ENCODE measurements at places on chromosomes 3 and 15. TPM values are rescaled to one million over a fixed set of nuclear protein-coding genes. Genes with fewer than 3 reads are reported as not detected.
A peak's percentile ranks its signal among the peaks of the same experiment; 100 is the strongest.

Gene P2RY1
- total RNA-seq, result 2.2 TPM

GRCh38 chr3:50388016-50388719, 28.8 kb upstream of the TMEM115 start:
- H3K36me3 ChIP-seq, result no peaks in the 10 kb centered on the region
- H3K4me1 ChIP-seq, result peaks cover 11% of the 10 kb centered on the region
- DNase-seq, result no peak
- no peak overlapping the region for H3K4me3 ChIP-seq
- no peak overlapping the region for H3K27ac ChIP-seq

DNA sequence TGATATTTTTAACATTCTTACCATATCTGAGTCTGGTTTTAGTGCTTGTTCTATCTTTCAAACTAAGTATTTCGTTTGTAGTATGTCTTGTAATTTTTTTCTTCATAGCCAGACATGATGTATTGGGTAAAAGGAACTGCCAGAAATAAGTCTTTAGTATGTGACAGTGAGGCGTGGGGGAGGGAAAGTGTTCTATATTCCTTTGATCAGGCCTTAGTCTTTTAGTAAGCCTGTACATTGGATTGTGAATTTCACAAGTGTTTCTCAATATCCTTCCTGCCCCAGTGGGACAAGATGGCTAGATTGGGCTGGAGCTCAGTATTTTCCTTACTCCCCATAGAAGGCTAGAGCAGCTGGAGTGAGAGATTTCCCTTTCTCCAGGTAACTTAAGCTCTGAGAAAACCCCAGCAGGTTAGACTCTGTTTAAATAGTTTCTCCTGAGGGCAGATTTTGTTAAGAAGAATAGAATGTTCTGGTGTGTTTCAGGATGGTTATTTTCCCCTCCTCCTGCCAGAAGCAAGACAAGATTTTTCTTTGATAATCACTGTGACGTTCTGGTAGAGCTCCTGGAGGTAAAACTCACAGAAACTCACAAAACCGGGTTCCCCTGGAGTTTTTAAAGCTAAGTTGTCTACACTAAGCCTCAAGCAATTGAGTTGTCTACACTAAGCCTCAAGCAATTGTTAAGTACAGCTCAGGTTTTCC, 140.7 kb upstream of the ARPP21 start:
- H3K27ac ChIP-seq, result no peak overlapping the region
- H3K27me3 ChIP-seq, result no peaks in the 10 kb centered on the region
- no peak for DNase-seq
- no peak overlapping the region for H3K4me3 ChIP-seq
- H3K36me3 ChIP-seq, result no peaks in the 10 kb centered on the region

Gene ADPRH
- total RNA-seq, result 17.8 TPM

Gene GHSR
- not detected for total RNA-seq

DNA sequence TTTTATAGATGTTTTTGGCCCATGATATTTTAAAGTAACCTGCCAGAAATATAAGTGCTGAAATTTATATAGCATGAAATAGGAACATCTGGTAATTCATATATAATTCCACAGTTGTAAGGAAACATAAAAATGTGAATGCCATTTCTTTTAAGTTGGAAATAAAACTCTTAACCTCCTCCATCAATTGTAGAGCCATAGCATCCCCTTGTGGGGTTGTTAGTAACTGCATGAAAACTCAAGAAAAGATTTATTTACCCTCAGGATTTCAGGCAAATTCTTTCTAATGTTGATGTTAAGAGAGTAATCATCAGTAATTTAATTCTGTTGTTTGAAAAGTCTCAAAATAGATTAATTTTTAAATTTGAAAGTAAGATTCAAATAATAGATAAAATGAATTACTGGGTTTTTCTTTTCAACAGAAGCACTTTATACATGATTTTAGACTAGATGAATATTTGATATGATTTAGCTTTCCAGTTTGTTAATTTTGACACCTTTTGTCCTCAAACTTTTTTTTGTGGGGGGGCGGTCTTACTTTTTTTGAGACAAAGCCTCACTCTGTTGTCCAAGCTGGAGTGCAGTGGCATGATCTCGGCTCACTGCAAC, 74.7 kb downstream of the RASA2 start:
- DNase-seq, result no peak
- H3K27ac ChIP-seq, result no peak overlapping the region
- peaks cover 4% of the 10 kb centered on the region for H3K4me1 ChIP-seq
- H3K36me3 ChIP-seq, result peaks cover 11% of the 10 kb centered on the region

DNA sequence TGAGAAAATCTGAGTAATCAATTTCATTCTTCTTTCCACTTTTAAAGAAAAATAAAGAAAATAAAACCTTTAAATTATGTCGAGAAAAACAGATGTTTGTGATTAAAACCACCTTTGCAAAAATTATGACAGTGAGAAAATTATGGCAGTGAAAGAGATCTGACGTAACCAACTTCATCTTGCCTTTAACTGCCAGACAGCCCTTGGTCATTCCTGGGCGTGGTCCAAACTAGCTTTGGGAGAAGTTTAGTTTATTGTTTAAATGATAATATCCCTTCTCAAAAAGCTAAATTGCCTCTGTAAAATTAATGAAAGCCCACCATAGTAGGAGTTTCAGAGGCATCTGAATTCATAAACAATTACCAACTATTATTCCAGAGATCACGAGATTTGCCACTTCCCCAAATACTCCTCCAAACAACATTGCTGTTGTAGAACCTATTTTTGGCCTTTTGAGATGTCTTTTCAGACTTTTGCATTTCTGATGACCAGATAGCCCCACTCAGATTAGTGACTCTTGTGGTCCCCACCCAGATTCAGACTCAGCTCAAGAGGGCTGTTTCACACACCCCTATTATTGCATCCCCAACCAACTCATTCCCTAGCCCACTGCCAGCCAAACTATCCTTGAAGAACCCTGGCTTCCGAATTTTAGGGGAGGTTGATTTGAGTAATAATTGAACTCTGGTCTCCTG, 664.4 kb upstream of the CBLB start:
- DNase-seq, result no peak
- no peak overlapping the region for H3K4me3 ChIP-seq
- H3K4me1 ChIP-seq, result no peaks in the 10 kb centered on the region
- no peaks in the 10 kb centered on the region for H3K36me3 ChIP-seq

GRCh38 chr3:115768661-115769060, 145.4 kb downstream of the GAP43 start:
- H3K4me1 ChIP-seq, result no peaks in the 10 kb centered on the region
- H3K27ac ChIP-seq, result no peak overlapping the region
- H3K36me3 ChIP-seq, result no peaks in the 10 kb centered on the region
- no peak for DNase-seq
- no peaks in the 10 kb centered on the region for H3K27me3 ChIP-seq
- H3K4me3 ChIP-seq, result no peak overlapping the region

GRCh38 chr3:15454965-15455364, 27.6 kb downstream of the EAF1 start:
- peaks cover 13% of the 10 kb centered on the region for H3K36me3 ChIP-seq
- DNase-seq, result no peak
- no peaks in the 10 kb centered on the region for H3K27me3 ChIP-seq
- H3K4me1 ChIP-seq, result no peaks in the 10 kb centered on the region

Gene CILP
- 119 TPM for total RNA-seq

GRCh38 chr3:8970971-8971589, 7.8 kb upstream of the RAD18 start:
- H3K4me1 ChIP-seq, result no peaks in the 10 kb centered on the region
- DNase-seq, result peak; percentile 92
- no peak overlapping the region for H3K4me3 ChIP-seq
- no peaks in the 10 kb centered on the region for H3K36me3 ChIP-seq
- H3K27me3 ChIP-seq, result no peaks in the 10 kb centered on the region

DNA sequence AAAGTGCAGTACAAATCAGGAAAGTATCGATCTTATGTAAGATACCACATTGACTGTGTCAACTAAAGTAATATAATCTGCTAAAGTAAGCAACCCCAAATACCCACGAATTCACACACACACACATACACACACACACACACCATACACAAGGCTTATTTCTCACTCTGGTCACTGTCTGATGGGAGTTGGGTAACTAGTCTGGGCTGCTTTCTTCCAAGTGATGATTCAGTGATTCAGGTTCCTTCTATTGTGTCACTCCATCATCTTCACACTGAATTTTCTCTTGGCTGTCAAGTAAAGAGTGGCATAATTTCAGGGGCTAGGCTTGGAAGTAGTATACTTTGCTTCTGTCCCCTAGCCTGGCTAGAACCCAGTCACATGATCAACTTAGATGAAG, 104.8 kb upstream of the CCDC54 start:
- no peaks in the 10 kb centered on the region for H3K4me1 ChIP-seq
- H3K36me3 ChIP-seq, result no peaks in the 10 kb centered on the region
- no peak overlapping the region for H3K4me3 ChIP-seq
- no peak overlapping the region for H3K27ac ChIP-seq
- H3K27me3 ChIP-seq, result no peaks in the 10 kb centered on the region

- no peaks in the 10 kb centered on the region for H3K36me3 ChIP-seq
- H3K4me3 ChIP-seq, result no peak overlapping the region
- DNase-seq, result no peak
- no peak overlapping the region for H3K27ac ChIP-seq
- H3K4me1 ChIP-seq, result no peaks in the 10 kb centered on the region
Measured at GRCh38 chr3:150494411-150494977, 51.8 kb downstream of the SERP1 start.

GRCh38 chr3:143963946-143964345, 7.7 kb upstream of the DIPK2A start:
- H3K4me3 ChIP-seq, result no peak overlapping the region
- no peaks in the 10 kb centered on the region for H3K36me3 ChIP-seq
- no peaks in the 10 kb centered on the region for H3K4me1 ChIP-seq
- no peak overlapping the region for H3K27ac ChIP-seq

- H3K27ac ChIP-seq, result no peak overlapping the region
- H3K4me3 ChIP-seq, result no peak overlapping the region
- peaks cover 28% of the 10 kb centered on the region for H3K36me3 ChIP-seq
- H3K4me1 ChIP-seq, result peaks cover 28% of the 10 kb centered on the region
- DNase-seq, result no peak
- no peaks in the 10 kb centered on the region for H3K27me3 ChIP-seq
Measured at GRCh38 chr3:40317061-40317855, 7.8 kb downstream of the EIF1B start.

Measured in esophagus muscularis mucosa (tissue), 4 donors.